ENCODE measurements at places on chromosomes 5 and 9.

- no peak for DNase-seq
These were observed 20.1 kb downstream of the PTCH1 start for GRCh38 chr9:95496687-95497086.

DNA sequence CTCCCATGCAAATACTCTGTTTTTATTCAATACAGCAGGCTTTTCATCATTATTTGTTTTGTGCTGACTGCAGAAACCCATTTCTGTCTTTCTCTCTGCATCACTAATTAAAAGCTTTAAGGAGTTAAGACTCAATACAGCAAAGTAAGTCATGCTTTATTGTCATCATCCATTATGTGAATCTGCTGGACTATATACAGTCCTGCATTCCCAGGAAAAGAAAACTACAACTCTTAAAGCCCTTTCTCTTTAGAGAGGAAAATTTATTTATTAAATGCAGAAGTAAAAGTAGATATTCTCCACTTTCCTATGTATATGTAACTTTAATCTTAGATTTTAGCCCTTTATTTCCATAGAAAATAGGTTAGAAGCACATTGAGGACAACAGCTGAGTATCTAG is 706.6 kb upstream of the RGMB start:
- no peak for DNase-seq

DNA sequence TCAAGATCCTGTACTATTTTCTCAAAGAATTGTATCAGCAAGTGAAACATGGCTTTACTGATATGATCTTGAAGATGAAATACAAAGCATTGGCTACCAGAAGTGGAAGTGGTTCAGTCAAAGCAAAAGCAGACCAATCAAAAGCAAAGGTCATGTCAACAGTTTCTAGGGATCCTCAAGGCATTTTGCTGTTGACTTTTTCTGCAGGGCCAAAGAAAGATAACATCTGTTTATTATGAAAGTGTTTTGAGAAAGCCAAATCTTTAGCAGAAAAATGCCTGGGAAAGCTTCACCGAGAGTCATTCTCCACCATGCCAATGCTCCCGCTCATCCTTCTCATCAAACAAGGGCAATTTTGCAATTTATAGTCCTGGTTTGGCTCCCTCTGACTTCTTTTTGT is 90.3 kb upstream of the ACO1 start:
- no peak for DNase-seq

DNA sequence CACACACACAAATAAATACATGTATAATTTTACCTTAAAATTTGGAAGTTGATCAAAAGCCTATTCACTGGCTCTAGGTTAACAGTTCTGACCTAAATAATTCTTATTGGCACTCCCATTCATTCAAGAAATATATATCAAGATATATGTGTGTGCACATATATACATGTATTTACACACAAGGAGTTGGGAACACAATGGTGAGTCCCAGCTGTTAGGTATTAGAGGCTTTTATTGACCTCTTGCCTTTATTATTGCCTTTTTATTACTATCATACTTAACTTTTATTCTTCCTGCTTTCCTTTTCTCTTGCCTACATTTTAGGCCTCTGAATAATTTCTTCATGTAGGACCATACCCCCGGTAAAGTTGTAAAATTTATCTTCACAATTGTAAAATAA is 25.0 kb downstream of the CCDC152 start:
- DNase-seq, result no peak

GRCh38 chr5:43619911-43620310 is 16.9 kb downstream of the NNT start:
- DNase-seq, result no peak

DNA sequence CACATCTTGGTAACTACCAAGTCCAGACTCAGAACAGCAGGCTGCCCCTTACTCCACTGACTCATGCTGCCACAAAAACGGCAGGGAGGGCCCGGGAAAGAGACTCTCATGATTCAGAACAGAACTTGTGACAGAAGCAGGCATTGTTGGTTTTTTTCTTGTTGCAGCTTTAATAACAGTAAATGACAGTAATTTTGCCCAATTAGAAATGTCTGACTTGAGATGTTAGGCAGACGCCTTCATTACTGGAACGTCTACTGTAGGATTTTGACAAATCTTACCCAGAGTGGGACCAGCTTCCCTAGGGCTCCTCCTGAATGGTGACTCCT is 77.9 kb downstream of the SEMA5A start:
- no peak for DNase-seq

GRCh38 chr5:140239939-140240700 is 62.8 kb downstream of the PFDN1 start:
- peak; percentile 70 for DNase-seq

DNA sequence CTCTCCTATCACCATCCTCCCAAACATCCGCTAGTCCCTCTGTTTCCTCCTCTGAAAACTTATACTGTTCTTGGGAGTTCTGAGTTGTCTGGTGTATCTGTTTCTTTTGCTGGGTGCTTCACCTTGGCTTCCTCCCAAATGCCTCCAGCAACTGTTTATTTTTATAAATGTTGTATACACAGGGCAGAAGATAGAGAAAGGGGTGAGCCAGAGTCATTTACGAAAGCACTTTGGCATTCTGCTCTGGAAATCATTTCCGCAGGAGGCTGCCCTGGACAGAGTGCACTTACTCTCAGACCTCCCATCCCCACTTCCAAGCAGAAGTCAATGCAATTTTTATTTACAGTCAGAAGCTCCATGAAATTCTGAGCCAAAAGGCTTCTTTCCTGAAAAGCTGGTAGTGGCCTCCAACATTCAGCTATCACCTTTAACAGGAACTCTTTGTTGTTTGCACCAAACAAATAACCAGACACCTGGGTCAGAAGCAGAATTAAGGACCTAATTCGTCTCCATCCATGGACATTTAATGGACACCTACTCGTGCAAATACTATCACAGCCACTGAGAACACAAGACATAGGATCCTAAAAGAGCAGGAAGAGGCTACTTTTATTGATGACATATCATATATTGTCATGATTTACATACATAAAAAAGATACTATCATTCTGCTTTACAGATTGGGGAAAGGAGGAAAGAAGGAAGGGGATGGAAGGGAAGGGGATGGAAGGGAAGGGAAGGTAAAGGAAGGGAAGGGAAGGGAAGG is 229.5 kb upstream of the PAPPA start:
- no peak for DNase-seq

DNA sequence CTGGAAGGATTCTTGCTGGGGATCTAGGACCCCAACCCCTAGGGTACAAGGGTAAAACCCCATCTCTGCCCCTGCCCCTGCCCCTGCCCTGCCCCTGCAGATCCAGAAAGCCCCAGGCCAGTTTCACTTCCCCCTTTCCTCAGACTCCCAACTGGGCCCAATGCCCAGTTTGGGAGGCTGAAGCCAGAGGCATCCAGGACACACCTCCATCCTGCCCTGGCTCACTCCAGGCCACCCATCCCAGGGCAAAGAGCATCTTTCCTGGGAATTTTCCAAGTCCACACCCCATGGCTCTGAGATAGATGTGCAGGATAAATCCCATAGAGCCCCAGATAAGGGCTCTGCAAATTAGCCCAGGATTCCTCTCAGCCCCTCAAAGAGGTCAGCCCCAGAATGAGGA is 17.4 kb downstream of the CNTFR start:
- no peak for DNase-seq

GRCh38 chr9:134063571-134064450 is 4.0 kb downstream of the BRD3 start:
- no peak for DNase-seq

DNA sequence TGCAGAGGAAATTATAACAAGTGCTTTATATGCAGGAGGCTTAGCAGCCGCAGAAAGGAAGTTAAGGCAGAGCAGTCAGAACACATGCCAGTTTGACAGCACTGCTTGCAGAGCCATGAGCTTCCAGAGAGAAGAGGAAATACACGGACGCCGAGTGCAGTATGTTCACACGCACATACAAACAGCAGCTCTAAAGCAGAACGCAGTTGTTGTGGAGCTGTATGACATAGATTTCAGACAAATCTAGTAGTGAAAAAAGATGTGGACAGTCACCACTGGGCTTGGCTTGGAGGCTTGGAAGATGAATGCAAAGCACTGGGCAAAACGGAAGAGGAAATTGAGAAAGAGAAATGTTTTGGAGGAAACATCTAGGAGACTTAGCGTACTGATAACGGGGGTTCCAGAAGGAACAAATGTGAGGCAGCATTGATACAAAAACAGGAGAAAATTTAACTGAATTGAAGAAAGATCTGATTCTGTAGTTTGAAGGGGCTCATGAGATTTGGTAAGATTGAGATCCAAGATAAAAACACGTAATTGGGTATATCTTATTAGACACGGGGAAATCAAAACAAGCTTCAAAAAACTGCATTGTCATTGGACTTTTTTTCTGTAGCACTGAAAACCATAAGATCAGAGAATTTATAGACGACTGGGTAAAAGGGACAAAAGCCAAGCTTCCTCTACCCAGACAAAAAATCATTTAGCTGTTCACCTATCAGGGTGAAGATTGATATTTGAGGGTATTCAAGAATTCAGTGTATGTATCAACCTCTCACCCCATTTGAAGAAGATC is 19.6 kb upstream of the ROPN1L start:
- peak; percentile 89 for DNase-seq

- no peak for DNase-seq
These were observed 86.5 kb upstream of the SLC1A3 start for GRCh38 chr5:36519881-36520280.

DNA sequence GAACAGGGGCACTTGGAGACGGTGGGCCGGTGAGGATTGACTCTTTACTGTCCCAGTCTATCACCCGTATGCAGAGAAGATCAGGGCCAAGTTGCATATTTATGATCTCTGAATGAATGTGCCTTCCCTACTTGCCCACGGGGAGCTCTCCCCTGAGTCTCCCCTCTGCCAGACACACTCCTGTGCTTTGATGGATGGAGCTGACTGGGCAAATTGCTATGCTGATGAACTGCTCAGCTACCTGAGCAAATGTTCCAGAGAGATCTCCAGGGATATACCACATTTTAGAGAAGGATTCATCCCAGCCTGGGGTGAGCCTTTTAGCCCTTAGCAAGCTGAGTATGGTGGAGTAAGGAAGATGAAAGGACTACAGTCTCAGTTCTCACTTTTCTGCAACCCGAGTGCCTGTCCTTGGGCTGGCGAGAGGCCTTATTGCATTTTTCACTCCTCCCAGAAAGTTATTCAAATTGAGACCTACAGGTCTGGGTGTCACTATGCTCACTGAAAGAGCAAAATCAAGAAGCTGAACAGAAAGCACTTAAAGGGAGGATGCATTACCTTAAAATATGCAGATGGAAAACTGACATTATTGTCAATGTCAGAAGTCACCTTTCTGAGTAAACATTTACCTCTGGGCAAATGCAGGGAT is 526.7 kb upstream of the WWC1 start:
- no peak for DNase-seq

DNA sequence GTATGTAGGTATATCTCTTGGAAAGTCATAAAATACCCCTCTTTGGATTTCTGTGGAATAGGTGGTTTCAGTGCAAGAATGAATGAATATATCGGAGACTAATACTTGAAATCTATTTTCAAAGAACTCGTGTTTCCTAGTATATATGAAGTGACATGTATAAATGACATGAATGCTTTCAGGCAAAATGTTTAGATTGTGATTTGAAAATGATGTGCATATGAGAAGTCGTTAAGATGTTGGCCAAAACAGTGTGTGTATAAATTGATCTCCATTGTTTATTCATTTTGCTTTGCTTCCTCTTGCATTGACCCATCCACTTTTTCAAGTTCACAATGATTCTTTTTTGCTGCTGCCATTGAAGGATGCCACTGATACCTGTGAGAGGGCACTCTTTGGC is 8.3 kb downstream of the TRIO start:
- DNase-seq, result no peak

Data from KBM-7 (cell line).